ENCODE measurements at places on chromosomes 3 and 15.

DNA sequence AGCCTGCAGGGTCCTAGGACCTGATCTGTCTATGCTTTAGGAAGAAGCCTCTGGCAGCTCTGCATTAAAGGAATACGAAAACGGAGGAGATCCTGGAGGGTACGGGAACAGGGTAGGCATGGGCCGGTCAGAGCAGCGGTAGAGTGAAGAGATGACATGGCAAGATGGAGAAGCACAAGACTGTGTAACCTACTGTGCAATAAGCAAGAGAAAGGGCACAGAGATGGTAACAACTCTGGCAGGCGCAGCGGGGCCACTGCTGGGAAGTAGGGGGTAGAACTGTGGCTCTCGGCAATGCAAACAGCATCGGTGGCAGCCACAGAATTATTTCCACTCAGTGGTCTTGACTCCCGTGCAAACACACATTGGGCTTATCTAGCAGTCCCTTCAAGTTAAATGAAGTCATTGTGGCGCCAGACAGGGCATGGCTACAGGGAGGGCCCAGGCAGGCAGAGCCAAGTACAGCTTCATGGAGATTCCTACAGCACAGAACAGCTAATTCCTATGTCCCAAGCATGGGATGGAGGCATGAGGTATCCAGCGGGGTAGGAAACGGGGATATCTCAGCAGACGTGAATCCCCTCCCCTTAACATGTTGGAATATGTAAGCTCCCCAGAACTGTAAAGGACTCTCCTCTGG is 28.8 kb downstream of the WHAMM start:
- peaks cover 41% of the 10 kb centered on the region for H3K36me3 ChIP-seq
- DNase-seq: no peak
- no peak overlapping the region for H3K4me3 ChIP-seq
- H3K27ac ChIP-seq: no peak overlapping the region
- no peaks in the 10 kb centered on the region for H3K27me3 ChIP-seq

GRCh38 chr3:127164615-127165014 is 28.3 kb upstream of the PRR23E start:
- no peak overlapping the region for H3K4me3 ChIP-seq
- H3K36me3 ChIP-seq: no peaks in the 10 kb centered on the region
- H3K4me1 ChIP-seq: no peaks in the 10 kb centered on the region
- peaks cover 4% of the 10 kb centered on the region for H3K27me3 ChIP-seq
- no peak overlapping the region for H3K27ac ChIP-seq
- no peak for DNase-seq

DNA sequence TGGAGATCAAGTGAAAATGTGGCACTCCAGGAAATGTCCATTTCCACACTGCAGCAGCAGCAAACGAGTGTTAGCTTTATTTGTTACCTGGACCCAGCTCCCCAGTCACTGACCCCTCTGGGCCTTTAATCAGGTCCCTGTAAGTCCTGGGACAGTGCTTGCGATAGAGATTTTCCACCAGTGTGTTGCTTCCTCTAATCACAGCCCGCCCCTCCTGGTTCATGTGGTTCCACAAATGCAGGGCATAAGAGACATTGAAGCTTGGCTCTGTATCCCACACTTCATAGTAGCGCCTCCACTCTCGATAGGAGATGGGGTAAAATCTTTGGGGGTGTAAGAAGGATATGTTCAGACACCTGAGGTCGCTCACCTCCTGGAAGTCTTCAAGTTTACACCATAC is 8.0 kb downstream of the A4GNT start:
- no peaks in the 10 kb centered on the region for H3K36me3 ChIP-seq
- H3K27ac ChIP-seq: no peak overlapping the region

DNA sequence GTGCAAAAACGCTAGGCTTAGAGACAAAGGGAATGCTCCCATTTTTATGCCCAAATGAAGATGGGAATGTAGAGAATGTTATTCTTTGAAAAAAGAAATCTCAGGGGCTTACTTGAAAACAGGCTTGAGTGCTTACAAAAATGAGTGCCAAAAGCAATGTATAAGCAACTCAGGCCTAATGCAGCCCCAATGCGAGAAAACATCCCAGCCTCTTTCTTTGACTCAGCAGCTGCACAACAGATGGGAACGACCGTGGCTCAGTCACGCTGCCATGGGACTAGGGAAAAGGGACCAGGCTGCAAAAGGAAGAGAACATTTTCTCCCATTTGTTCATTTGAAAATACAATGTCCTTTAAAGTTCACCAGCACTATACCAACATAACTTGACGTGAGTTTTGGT is 246.4 kb upstream of the LRIG1 start:
- no peak overlapping the region for H3K4me3 ChIP-seq
- no peak for DNase-seq
- H3K27me3 ChIP-seq: peaks cover 6% of the 10 kb centered on the region

DNA sequence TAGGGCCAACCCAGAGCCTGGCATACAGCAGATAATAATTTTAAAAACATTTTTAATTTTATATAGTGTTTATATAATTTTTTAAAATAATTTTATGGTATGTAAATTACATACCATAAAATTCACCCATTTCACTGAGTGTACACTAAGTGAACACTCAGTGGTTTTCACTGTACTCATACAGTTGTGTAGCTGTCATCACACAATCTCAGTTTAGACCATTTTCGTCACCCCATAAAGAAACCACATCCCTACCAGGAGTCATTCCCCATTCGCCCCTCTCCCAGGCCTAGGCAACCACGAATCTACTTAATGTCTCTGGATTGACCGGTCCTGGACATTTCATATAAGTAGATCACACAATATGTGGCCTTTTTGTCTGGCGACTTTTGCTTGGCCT is 10.2 kb downstream of the EEFSEC start:
- peaks cover 21% of the 10 kb centered on the region for H3K36me3 ChIP-seq
- no peak overlapping the region for H3K27ac ChIP-seq
- DNase-seq: no peak
- peaks cover 28% of the 10 kb centered on the region for H3K4me1 ChIP-seq
- H3K27me3 ChIP-seq: no peaks in the 10 kb centered on the region
- H3K4me3 ChIP-seq: no peak overlapping the region

GRCh38 chr3:69305011-69305410 is 80.9 kb downstream of the FRMD4B start:
- DNase-seq: no peak
- no peaks in the 10 kb centered on the region for H3K27me3 ChIP-seq
- H3K36me3 ChIP-seq: no peaks in the 10 kb centered on the region
- H3K27ac ChIP-seq: no peak overlapping the region

- no peak overlapping the region for H3K27ac ChIP-seq
- H3K36me3 ChIP-seq: no peaks in the 10 kb centered on the region
- peaks cover 6% of the 10 kb centered on the region for H3K4me1 ChIP-seq
- no peak for DNase-seq
- H3K27me3 ChIP-seq: peaks cover 6% of the 10 kb centered on the region
- H3K4me3 ChIP-seq: no peak overlapping the region
Observed at GRCh38 chr3:132183811-132184210, 133.4 kb upstream of the ACP3 start.

DNA sequence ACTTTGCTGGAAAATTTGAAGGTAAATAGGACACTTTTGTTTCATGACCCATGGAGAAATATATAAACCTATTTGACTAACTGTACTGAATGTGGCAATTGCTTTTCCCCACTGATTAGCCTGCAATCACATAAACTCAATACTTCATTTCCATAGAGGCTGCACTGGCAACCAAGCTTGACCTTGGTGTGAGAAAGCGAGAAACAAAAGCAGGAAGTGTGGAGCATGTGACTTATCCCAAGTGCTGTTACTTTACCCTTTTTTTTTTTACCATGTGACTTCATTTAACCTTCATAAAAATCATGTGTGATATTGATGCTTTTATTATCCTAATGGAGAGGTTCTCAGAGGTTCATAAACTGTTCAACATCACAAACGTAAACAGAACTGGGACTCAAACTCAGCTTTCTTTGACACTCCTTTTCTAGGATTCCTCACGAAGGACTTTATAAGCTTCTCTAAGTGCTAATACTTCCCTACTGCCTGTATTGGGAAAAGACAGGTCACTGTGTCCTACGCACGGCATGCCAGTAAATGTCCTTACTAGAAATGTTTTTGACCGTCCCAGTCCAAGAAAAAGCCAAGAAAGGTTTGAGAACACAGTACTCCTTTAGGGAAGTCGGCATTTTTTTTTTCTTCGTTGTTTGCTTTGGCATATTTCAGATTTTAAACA is 34.9 kb upstream of the ZNF385D start:
- H3K27me3 ChIP-seq: no peaks in the 10 kb centered on the region
- no peak for DNase-seq

DNA sequence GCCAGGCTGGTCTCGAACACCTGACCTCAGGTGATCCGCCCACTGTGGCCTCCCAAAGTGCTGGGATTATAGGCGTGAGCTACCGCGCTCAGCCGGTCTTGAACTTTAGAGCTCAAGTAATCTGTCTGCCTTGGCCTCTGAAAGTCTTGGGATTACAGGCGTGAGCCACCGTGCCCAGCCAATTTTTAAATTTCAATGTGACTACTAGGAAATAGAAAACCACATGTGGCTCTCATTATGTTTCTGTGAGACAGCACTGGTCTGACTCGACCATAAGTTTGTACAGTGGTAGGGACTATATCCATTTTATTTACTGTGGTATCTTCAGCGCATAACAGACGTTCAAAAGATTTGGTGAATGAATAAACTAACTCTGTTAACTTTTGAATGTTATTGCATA is 9.1 kb downstream of the ZFAND6 start:
- H3K4me3 ChIP-seq: no peak overlapping the region
- H3K36me3 ChIP-seq: peaks cover 10% of the 10 kb centered on the region
- no peaks in the 10 kb centered on the region for H3K27me3 ChIP-seq
- H3K4me1 ChIP-seq: peaks cover 52% of the 10 kb centered on the region
- H3K27ac ChIP-seq: no peak overlapping the region
- DNase-seq: no peak

DNA sequence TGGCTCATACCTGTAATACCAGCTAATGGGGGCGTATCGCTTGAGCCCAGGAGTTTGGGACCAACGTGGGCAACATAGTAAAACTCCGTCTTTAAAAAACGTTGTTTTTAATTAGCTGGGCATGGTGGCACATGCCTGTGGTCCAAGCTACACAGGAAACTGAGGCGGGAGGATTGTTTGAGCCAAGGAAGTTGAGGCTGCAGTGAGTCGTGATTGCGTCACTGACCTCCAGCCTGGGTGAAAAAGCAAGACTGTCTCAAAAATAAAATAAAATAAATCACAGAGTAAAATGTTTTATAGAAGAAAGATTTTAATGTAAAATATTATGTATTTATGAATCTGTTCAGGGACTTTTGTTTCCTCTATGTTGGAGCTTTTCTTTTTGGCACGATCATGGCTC is 15.3 kb upstream of the STRIT1 start:
- H3K36me3 ChIP-seq: no peaks in the 10 kb centered on the region
- H3K27me3 ChIP-seq: no peaks in the 10 kb centered on the region
- no peak overlapping the region for H3K4me3 ChIP-seq
- H3K4me1 ChIP-seq: no peaks in the 10 kb centered on the region
- no peak overlapping the region for H3K27ac ChIP-seq

- DNase-seq: no peak
- H3K4me3 ChIP-seq: no peak overlapping the region
- peaks cover 3% of the 10 kb centered on the region for H3K36me3 ChIP-seq
- no peaks in the 10 kb centered on the region for H3K4me1 ChIP-seq
Observed at GRCh38 chr3:127035677-127036076, 52.8 kb downstream of the PLXNA1 start.

GRCh38 chr15:29970402-29970695 is 112.4 kb upstream of the GOLGA8J start:
- H3K4me1 ChIP-seq: no peaks in the 10 kb centered on the region
- no peak overlapping the region for H3K4me3 ChIP-seq
- peaks cover 2% of the 10 kb centered on the region for H3K36me3 ChIP-seq

DNA sequence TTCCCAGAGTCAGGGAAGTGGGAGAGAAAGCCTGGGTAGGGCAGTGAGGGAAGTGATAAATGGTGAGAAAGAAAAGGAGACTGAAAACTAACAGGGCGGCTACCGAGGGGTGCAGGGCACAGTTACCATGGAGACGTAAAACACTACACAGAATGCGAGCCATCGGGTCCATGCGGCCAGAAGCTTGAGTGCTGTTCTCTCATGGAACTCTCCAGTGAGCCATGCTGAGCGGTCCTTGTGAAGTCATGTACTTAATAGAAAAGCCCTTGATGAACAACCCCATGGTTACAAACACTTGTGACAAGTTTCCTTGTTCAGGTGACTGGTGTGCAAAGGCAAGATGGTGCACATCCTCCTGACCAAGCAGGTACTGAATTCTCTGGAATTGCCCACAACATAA is 3.7 kb upstream of the PLA2G4F start:
- no peak for DNase-seq
- no peaks in the 10 kb centered on the region for H3K27me3 ChIP-seq
- H3K4me1 ChIP-seq: no peaks in the 10 kb centered on the region

DNA sequence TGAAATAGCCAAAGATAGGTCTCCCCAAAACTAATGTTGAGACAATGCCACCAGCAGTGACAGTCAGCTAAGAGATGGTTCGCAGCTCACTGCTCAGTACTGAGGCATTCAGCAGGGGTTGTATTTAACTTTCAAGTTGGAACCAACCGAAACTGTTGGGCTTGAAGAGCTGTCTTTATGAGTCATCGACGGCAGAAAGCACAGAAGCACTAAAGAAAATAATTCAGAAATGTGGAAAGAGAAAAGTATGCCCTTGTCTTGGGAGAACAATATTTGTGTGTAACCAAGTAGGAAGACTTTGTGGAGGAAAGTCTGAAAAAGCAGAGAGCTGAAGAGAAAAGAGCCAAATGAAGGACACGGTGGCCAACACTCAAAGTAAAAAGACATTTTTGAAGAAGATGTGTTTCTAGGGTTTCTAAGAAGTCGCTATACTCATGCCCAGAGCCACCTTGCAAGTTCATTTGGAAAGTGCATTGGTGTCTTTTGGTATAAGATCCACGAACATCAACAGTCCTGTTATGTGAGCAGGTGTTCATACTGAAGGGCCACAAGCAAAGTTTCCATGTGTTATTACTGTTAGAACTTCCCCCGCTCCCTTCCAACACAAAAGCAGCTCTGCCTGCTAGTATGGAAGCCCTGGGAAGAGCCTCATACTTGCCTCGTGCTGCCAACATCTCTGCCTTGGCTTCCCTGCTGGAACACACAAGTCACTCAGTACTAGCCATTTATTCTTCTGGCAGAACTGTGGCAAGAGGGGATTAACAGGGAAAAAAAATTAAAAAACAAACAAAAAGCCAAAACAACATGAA is 4.1 kb upstream of the RARB start:
- DNase-seq: no peak
- H3K27ac ChIP-seq: no peak overlapping the region
- peaks cover 42% of the 10 kb centered on the region for H3K27me3 ChIP-seq
- H3K36me3 ChIP-seq: no peaks in the 10 kb centered on the region
- H3K4me3 ChIP-seq: no peak overlapping the region

GRCh38 chr3:104556372-104557078 is 810.2 kb upstream of the ALCAM start:
- peaks cover 8% of the 10 kb centered on the region for H3K27me3 ChIP-seq
- H3K27ac ChIP-seq: no peak overlapping the region
- no peaks in the 10 kb centered on the region for H3K4me1 ChIP-seq
- DNase-seq: no peak
- H3K36me3 ChIP-seq: no peaks in the 10 kb centered on the region

GRCh38 chr3:181998828-181999227 is 287.1 kb downstream of the SOX2 start:
- H3K4me3 ChIP-seq: no peak overlapping the region
- H3K27ac ChIP-seq: no peak overlapping the region
- no peaks in the 10 kb centered on the region for H3K36me3 ChIP-seq
- no peaks in the 10 kb centered on the region for H3K27me3 ChIP-seq
- H3K4me1 ChIP-seq: no peaks in the 10 kb centered on the region

- peaks cover 2% of the 10 kb centered on the region for H3K36me3 ChIP-seq
- H3K4me3 ChIP-seq: no peak overlapping the region
- H3K27ac ChIP-seq: no peak overlapping the region
- peaks cover 5% of the 10 kb centered on the region for H3K4me1 ChIP-seq
Observed at GRCh38 chr3:107962946-107963345, 127.9 kb downstream of the CD47 start.

GRCh38 chr3:185534511-185534910 is 17.9 kb downstream of the LIPH start:
- H3K4me1 ChIP-seq: peaks cover 8% of the 10 kb centered on the region
- no peak overlapping the region for H3K27ac ChIP-seq
- H3K27me3 ChIP-seq: peaks cover 4% of the 10 kb centered on the region

Measured in activated naive CD8-positive, alpha-beta T cell treated with anti-CD3 and anti-CD28 coated beads for 36 hours (primary cell).